ENCODE measurements at places on chromosomes 6 and 20. TPM values are rescaled to one million over a fixed set of nuclear protein-coding genes. Genes with fewer than 3 reads are reported as not detected.

DNA sequence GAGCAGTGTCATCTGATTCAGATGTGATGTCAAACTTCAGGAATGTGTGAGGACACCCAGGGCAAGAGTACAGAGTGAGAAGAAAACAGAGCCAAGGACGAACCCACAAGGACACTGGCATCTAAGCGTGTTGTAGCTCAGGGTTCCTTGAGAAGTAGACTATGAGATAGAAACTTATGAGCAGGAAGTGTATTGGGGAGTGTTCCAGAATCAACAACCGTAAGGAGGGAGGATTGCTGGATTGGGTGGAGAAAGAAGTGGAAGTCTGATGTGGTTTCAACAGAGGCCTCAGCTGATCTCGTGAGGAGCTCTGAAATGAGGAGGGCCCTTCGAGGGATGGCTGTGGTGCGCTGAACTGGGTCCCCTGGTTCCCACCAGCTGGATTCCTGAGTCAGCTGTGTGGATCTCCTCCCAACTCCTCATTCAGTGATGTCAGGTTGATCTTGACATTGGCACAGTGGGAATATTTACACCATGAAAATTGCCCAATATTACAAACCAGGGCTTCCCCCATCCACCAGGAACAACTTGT is 25.7 kb upstream of the IGF2R start:
- H3K4me1 ChIP-seq = peaks cover 40% of the 10 kb centered on the region
- no peak for DNase-seq
- H3K36me3 ChIP-seq = no peaks in the 10 kb centered on the region
- no peaks in the 10 kb centered on the region for H3K27me3 ChIP-seq
- H3K4me3 ChIP-seq = no peak overlapping the region

PREX1 gene
- total RNA-seq = 94.6 TPM

GRCh38 chr6:36508532-36508931 is 38.7 kb downstream of the STK38 start:
- peaks cover 9% of the 10 kb centered on the region for H3K36me3 ChIP-seq
- DNase-seq = no peak
- no peak overlapping the region for H3K27ac ChIP-seq
- H3K27me3 ChIP-seq = no peaks in the 10 kb centered on the region
- H3K4me1 ChIP-seq = no peaks in the 10 kb centered on the region
- H3K4me3 ChIP-seq = no peak overlapping the region

DNA sequence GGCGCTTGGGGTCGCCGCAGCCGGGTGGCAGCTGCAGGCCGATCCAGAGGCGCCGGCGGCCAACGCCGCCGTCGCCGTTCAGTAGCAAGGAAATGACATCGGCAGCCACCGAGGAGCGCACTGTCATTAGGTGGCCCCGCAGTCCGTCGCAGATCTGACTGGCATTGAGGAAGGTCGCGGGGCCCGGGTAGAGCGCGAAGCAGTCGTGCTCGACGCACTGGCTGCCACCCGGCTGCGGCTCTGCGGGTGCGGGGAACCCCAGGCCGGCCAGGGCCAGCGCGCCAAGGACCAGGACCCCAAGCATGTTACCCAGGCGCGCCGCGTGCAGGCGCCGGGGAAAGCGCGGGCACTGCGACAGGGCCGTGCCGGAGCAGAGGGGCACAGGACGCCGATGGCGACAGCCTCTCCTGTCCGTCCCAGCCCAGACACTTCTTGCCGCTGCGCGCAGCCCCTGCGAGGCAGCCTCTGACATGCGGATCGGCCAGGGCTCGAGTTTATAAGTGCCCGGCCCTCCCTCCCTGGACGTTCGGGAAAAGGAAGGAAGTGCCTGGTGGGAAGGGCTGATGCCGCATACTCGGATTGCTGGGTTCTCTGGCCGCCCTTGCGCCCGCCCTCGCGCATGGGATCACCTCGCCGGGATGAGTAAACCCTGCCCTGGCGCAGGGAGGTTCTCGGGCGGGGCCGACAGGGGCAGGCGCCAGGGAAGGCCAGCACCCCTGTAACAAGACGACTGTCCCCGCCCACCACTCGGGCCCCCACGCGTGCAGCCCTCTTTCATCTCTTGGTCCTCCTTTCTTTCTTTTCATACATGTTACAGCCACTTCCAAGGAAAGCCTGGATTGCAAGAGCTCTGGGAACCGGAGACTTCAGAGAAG is at the start of gene THBD:
Gene THBD (minus strand): TSS at position 472 of the 875 bp plus-strand sequence. CDS start 168 bp downstream, at position 304.
- DNase-seq = peak; percentile 65
- H3K27me3 ChIP-seq = no peaks in the 10 kb centered on the region
- H3K36me3 ChIP-seq = no peaks in the 10 kb centered on the region

MOXD1 gene
- total RNA-seq = 17.3 TPM

DNA sequence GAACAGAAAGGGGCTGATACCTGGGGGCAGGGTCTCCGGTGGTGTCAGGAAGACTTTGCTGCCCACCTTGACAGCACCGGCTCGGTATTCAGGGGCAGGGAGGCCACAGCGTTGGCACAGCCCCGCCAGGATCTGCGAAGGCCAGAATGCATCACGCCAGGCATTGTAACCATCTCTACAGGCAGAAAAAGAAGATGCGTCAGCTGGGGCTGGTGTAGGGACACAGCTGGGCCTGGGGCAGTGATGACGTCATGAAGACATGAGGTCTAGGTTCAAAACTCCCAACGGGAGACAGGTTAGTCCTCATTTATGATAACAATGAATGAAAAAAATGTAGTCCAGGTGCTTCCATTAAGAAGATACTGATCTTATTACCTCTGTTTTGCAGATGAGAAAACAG is 22.0 kb downstream of the ERGIC3 start:
- no peaks in the 10 kb centered on the region for H3K27me3 ChIP-seq
- DNase-seq = no peak
- no peaks in the 10 kb centered on the region for H3K36me3 ChIP-seq

Measured in thoracic aorta (tissue), 2 donors.